A549 treated with ZK216348 at 1 μM for 4 hours (cell line): ENCODE measurements at places on chromosomes 2 and 18. TPM values are rescaled to one million over a fixed set of nuclear protein-coding genes. Genes with fewer than 3 reads are reported as not detected.

The PCARE gene
- not detected in 5 replicates for total RNA-seq

The MYL1 gene
- total RNA-seq, result not detected in 5 replicates

The CACNB4 gene
- total RNA-seq, result 0.06 to 0.16 TPM (median 0.07 TPM) in 3 of 5 replicates, not detected in the others

The GAL3ST2 gene
- 0.20 to 0.46 TPM (median 0.33 TPM) in 5 replicates for total RNA-seq

The CHST10 gene
- 14.7 to 15.6 TPM (median 15.4 TPM) in 5 replicates for total RNA-seq

The CPO gene
- 0.13 TPM in 1 of 5 replicates, not detected in the others for total RNA-seq

The B3GNT7 gene
- 1.5 to 2.8 TPM (median 2.4 TPM) in 5 replicates for total RNA-seq

The UBE2E3 gene
- total RNA-seq, result 63.8 to 83.0 TPM (median 67.3 TPM) in 5 replicates

The PRKAG3 gene
- not detected in 5 replicates for total RNA-seq

The ATP6V1C2 gene
- 0.07 to 0.31 TPM (median 0.17 TPM) in 4 of 5 replicates, not detected in the other for total RNA-seq

The C2orf81 gene
- 2.1 to 3.7 TPM (median 3.0 TPM) in 5 replicates for total RNA-seq

The SCN7A gene
- not detected in 5 replicates for total RNA-seq

The MEP1B gene
- 0.09 TPM in 1 of 5 replicates, not detected in the others for total RNA-seq

The MERTK gene
- total RNA-seq, result 1.5 to 1.9 TPM (median 1.7 TPM) in 5 replicates

The FAP gene
- not detected in 5 replicates for total RNA-seq

The ACKR3 gene
- total RNA-seq, result 12.0 to 26.8 TPM (median 19.4 TPM) in 5 replicates

The ANKRD53 gene
- total RNA-seq, result not detected in 5 replicates

The DPP10 gene
- total RNA-seq, result not detected in 5 replicates

The ANKRD62 gene
- total RNA-seq, result not detected in 5 replicates

The PLA2R1 gene
- 1.9 to 2.7 TPM (median 2.4 TPM) in 5 replicates for total RNA-seq

The TBR1 gene
- not detected in 5 replicates for total RNA-seq

The CYP27C1 gene
- total RNA-seq, result 2.7 to 4.9 TPM (median 4.2 TPM) in 5 replicates

The FBXO36 gene
- total RNA-seq, result 0.92 to 2.6 TPM (median 1.2 TPM) in 5 replicates

The CYTIP gene
- total RNA-seq, result not detected in 5 replicates

The TCF4 gene
- total RNA-seq, result 1.5 to 2.8 TPM (median 2.1 TPM) in 5 replicates
